ENCODE measurements at places on chromosomes 2 and 18. TPM values are rescaled to one million over a fixed set of nuclear protein-coding genes. Genes with fewer than 3 reads are reported as not detected.

DNA sequence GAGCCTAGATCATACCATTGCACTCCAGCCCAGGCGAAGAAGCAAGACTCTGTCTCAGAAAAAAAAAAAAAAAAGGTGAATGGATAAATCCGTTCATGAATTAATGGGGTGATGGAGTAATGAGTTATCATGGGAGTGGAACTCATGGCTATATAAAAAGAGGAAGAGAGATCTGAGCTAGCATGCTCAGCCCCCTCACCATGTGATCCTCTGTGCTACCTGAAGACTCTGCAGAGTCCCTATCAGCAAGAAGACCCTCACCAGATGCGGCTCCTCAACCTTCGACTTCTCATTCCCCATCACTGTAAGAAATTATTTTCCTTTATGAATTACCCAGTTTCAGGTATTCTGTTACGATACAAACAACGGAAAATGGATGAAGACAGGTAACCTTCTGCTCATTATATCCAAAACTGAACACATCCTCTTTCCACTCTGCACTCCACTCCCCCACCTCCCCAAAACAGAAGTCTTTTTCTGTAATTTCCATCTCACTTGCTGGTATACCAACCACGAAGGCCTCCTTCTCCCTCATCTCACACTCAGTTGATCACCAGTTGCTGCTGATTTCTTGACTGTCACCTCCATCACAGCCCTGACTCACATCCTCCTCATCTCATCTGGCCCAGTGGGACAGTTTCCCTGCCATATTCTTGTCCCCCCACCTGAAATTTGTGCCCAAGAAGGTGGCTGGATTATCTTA lies 8.8 kb downstream of the RETREG2 start:
- no peak for DNase-seq

DNA sequence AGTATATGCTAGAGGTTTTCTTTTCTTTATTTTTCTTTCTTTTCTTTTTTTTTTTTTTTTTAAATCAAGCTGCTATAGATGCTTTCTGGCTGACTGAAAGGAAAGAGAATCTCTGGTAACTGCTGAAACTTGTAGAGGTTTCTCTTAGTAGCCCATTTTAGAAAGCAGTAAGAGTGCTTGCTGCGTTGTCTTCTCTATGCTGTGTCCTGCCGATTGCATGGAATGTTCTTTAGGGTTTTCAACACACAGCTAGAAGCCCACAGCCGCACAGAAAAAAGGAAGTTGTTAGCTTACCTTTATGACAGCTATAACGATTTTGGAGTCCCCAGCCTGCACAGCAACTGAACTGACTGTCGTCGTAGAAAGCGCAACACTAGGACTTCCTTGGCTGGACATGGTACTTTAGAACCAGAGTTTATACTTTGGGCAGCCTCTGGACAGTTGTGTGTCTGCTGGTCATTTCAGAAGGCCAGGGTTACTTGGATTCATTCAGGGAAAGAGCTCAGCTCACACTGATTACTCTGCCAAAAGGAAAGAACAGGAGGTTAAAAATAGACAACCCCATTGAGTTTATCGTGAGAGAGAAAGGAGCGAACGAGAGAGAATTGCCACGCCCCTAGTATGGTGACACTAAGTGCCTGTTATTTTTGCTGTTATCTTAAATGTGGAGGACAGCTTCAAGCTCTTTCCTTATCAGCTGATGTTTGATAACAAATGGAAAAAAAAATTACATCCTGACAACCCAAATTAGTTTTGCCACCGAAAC lies at the start of gene CCDC141:
Gene CCDC141 (minus strand): TSS at position 592 of the 766 bp plus-strand sequence. CDS start 196 bp downstream, at position 396.
- no peak for DNase-seq

GRCh38 chr2:101517758-101518271 lies 42.9 kb upstream of the RFX8 start:
- no peak for DNase-seq

GRCh38 chr2:217222309-217222910 lies 362.5 kb upstream of the TNP1 start:
- DNase-seq: no peak

GRCh38 chr2:120919771-120920453 lies 184.2 kb downstream of the GLI2 start:
- no peak for DNase-seq

DNA sequence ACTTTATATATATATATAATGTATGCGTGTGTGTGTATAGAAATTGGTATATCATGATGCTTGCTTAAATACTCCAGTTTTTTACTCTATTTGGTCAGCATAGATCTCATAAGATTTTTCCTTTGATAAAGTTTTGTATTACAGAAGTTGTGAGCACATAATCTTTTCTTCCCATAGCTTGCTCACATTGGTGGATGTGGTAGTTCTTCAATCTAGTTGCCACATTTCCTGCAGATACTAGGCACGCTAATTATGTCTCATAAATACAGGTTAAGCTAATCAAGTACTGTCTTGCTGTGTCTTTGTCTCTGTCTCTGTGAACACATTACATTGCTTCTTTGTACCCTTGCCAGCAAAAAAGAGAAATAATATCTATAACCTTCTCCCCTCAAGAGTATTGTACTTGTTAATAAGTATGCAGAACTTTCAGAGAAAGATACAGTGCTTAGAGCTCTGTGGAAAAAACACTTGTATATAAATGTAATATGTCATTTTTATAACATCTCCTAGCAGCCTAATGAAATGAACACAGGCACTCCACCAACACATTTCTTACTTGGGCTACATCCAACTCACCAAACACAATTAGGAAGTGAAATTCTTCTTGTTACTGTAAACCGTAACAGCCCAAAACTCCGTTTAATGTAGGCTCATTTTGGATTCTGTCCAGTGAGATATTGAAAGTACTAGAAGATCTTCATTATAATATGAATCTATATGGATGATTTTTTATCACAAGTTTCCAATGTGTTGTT lies 306.7 kb upstream of the SLC8A1 start:
- DNase-seq: peak; percentile 36

DNA sequence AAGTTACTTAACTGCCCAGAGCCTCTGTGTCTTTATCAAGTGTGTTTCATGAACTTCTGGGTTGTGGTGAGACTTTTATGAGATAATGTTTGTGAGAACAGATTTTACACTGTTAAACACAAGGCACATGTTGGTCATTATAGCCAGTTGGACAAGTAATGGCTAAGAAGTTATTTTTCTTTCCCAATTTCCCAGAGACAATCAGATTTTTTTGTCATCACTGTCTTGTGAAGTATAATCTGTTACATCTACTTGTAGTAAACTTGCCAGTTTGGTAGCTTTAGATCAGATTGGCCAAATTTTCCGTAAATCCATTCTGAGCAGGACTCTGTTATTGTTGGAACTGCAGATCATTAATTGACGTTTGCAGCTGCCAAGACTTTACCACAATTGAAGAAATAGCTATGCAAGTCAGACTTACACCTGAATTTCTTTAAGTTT lies 838.8 kb downstream of the SLC4A3 start:
- no peak for DNase-seq

DNA sequence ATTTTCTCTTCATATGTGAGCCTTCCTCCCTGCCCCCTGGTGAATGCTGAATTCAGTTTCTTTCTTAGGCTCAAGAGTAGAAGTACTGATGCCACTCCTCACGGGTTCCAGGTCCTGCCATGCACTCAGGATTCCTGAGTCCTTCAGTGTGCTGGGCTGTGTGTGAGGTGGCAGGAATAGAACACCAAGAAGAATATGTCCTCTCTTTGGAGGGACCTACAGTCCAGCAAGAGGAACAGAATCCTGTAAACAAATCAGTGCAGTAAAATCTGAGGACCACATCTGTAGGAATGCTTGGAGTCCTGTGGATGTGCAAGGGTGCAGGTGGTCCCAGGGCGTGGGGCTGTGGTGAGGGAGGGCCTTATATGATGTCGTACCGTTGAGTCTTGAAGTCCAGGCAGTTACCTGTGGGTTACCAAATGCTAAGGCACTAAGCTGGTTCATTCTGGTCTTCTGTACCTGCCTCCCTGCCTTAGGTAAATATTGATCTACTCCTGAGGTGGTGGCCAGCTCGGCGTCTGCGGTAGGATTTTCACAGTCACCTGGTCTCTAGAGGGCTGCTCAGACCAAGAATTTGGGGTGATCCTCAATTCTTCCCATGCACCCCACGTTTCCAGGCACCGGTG lies 5.5 kb downstream of the ASAP2 start:
- DNase-seq: no peak

DNA sequence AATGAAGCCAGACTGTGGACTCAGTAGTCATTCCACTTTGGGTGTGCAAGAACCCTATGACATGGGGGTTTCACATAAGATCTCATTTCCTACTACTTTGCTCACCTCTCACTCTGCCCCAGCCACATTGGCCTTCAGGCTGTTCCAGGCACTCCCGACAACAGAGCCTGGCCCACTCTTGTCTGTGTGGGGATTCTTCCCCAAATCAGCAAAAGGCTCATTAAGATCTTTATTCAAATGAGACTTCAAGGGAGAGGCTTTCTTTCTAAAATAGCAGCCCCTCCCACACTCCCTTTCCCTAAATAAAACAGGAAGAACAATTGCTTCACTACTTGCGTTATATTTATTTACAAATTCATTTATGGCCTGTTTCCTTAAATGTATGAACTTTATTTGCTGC lies 3.5 kb upstream of the CDC42EP3 start:
- no peak for DNase-seq

GRCh38 chr2:84908948-84909713 lies 3.7 kb downstream of the TMSB10 start:
- DNase-seq: no peak

DNA sequence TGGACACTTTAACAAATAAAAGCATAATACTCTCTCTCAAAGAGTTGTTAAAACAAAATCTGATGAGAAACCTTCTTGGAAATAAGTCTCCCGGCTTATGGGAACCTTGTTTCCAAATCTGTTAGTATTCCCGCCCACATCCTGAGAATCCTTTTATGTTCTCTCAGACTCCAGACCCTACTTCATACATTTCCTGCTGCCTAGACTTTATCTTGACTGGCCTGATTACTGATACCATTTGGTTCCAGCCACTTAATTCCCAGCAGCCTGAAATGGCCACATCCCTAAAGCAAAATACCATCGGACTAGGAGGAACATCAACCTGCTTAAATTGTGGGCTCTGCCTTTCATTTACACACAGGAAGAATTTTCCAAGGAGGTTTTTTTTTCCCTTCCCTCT lies 79.1 kb upstream of the CYP1B1 start:
- DNase-seq: no peak

DNA sequence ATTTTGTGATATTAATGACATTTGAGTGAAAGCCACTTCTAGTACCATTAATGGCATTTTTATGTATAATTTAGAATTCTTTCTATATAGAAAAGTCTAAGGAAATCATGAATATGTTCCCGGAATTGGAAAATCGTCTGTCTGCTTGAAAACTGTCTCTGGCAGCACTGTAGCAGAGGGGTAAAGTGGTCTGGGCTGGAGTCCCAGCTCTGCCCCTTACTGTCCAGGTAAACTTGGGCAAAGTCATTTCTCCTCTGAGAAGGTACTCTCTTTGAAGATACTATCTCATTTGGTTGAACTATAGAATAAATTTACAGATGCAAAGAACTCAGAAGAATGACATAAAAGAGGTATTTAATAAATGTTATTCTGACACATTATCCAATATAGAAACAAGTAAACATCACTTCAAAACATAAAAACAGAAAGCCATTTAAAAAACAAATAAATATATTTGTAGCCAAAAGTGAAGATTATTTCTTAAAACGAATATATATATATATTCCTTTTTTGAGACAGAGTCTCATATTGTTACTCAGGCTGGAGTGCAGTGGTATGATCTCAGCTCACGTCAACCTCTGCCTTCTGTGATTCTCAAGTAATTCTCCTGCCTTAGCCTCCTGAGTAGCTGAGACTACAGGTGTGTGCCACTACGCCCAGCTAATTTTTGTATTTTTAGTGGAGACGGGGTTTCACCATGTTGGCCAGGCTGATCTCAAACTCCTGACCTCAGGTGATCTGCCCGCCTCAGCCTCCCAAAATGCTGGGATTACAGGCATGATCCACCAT lies 149.8 kb upstream of the ITGA4 start:
- DNase-seq: no peak

DNA sequence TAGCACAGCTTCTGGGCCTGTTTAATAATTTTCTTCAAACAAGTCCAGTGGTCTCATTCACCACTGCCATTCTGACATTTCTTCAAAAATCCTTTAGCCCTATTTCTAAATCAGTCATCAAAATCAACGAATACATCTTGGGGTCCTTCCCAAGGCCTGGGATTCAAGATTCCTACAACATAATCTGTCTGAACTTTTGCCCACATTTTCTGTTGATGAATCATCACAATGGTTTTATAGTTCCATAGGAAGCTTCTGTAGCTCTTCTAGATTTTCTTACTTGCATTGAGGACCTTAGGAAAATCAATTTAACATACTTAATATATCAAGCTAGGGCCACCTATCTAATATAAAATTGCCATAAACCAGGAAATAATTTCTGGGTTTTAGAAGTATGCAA lies 811.8 kb upstream of the ACVR2A start:
- DNase-seq: no peak

GRCh38 chr2:208069186-208069585 lies 43.9 kb upstream of the PLEKHM3 start:
- DNase-seq: no peak

- no peak for DNase-seq
Observed at GRCh38 chr2:171318463-171318934, 115.3 kb downstream of the METTL8 start.

DNA sequence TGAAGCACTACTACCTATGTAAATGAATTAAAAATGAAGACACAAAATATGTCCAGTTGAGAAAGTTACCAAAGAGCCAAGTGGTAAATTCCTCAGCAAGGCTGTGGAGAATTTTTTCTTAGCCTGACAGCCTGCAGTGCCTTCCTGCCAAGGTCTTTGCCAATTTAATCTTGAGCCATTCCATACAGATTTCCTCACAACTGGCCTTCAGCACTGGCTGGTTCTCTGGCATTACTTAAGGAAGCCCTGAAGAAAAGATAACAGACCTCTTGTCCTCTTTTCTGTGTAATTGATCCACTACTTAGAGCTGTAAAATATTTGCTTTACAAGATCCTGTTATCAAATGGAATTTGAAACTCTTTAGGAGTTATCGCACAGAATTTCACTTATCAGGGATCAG lies 334.2 kb upstream of the LRRTM1 start:
- no peak for DNase-seq

DNA sequence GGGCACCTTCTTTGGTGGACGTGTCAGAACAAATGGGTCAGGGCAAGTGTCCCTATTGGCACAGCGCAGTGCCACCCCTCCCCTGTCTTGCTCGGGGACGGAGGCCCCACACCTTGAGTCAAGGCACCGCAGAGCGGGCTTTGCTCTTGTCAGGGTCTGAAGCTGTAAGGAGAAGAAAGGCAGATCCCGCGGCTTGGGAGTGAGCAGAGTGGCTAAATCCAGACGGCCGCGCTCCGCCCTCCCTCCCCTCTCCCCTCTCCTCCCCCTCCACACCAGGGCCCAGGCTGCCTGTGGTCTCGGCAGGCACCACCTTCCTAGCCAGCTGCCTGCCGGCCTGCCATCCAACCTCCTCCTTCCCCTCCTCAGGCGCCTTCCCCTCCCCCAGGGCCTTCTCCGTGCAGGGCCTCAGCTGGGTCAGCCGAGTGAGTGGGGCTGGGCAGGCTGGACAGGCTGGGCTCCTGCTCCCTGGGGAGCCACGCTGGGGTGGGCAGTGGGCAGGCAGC lies 25.8 kb downstream of the SPEG start:
- DNase-seq: no peak

The SUPT7L gene
- total RNA-seq: 70.0 TPM

The SFTPB gene
- not detected for total RNA-seq

The AQP12A gene
- total RNA-seq: not detected

The SKOR2 gene
- not detected for total RNA-seq
